ENCODE measurements at places on chromosomes 11 and 22. TPM values are rescaled to one million over a fixed set of nuclear protein-coding genes. Genes with fewer than 3 reads are reported as not detected.

GRCh38 chr11:70205049-70205725 is 2.1 kb downstream of the FADD start:
- DNase-seq, result no peak

DNA sequence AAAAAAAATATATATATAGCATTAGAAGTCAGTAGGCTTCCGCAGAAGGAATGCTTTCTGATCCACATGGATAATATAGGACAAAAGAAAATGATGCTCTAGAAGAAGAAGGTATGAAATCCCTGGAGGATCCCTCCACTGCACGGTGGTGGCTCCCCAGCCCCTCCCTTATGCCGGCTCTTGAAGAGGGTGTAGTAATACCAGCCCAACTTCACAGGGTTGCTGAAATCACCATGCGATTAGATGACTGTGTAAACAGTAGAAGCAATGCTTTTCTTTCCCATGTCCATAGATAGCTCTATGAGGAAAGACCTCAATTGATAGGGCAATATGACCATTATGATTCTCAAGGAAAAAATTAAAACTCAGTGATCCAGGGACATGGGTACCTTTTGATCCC is 3.2 kb upstream of the ETS1 start:
- DNase-seq, result no peak

GRCh38 chr22:43884600-43885318 is 7.1 kb downstream of the PNPLA5 start:
- no peak for DNase-seq

- no peak for DNase-seq
Observed at GRCh38 chr22:42745118-42745517, 24.4 kb upstream of the A4GALT start.

DNA sequence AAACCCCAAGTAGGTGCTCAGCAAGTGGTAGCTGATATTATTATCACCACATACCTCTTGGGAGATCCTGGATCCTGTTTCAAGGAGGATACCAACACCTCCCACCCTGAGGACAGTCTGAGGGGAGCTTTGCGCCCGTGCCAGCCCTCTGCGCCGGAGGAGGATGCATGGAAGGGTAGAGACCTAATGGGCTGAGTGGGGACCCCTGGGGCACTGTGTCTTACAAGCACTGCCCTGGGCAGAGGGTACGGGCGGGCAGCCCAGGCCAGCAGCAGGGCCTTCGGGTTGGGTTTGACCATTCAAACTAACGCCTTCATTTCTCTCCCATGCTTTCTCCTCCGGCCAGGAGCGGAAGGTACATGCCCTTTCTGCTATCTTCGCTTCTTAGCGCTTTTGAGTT is 26.3 kb downstream of the MYBPC3 start:
- no peak for DNase-seq

DNA sequence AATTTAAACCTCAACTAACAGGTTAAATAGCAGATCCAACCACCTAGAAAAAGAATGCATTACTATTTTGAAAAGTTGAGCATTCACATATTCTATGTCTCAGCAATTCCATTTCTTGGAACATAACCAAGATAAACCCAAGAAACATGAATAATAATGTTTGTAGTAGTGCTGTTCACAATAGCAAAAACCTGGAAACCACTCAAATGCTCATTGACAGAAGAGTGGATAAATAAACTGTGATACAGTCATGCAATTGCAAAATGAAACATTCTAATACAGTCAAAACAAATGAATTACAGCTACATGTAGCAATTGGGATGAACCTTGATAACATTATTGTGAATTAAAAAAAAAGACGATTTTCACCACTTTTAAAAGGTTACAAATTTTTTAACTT is 162.8 kb upstream of the TMEM45B start:
- no peak for DNase-seq

- peak; percentile 72 for DNase-seq
Observed at GRCh38 chr22:45511847-45512261, 9.2 kb downstream of the FBLN1 start.

DNA sequence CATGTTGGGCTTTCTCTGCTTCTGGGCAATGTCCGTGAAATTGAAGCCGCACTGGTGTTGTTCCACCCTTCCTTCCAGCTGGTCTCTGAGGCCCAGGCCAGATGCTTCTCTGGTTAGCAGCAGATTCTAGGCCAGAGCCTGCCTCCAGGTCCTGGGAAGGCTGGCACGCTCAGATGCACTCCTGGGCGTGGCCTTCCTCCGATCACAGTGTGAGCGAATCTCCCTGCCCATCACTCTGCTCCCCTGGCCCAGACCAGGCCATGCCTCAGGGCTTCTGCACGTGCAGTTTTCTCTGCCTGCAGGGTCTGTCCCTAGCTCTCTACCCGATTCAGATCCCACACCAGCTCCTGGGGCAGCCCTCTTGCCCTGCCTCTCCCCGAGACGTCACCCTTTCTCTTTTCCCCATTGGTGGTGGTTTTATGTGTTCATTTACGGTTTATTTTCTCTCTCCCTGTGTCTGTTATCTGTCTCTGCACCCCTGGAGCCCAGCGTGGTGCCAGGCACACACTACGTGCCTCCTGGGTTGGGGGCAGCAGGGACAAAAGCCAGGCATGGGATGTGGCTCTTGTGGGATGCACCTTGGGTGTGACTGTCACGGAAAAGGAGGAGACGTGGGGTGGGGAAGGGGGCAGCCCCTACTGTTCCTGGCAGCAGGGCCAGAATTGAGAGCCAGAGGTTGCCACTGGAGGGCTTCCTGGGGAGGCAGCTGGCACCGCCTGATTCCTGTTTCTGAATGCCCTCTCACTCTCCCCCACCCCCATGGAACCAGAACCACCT is 66.0 kb downstream of the KCNQ1 start:
- no peak for DNase-seq

DNA sequence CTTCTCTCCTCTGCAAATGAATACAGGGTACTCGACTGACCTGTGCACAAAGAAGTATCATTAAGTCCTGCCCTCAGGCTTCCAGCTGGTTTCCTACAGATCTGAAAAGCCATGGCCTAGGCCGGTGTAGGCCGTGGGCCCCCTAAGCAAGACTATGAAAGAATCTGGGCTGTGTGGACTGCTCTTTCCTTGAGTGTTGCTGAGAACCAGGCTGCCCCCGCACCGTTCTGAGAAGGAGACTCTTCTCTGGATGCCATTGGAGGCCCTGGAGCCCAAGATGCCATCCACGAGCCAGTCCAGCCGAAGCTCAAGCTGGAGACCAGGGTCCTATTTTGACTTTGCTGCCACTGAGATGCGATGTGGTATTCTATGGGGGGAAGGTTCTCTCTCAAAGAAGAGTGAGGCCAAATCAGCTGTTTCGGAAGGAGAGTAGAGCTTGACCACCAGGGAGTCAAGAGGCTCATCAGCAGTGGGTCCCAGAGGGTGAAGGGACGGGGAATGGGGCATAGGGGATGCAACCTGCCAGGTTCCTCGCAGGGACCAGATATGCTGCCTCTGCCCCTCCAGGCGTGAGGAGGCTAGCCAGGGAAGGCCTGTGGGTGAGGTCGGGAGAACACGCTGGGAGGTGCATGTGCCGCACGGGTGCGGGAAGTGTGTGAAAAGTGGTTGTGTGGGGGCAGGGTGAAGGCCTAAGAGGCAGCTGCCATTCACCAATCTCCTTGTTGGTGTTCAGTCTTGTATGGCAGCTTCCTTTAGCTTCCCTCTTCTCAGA is 96.4 kb upstream of the B3GAT1 start:
- peak; percentile 35 for DNase-seq

DNA sequence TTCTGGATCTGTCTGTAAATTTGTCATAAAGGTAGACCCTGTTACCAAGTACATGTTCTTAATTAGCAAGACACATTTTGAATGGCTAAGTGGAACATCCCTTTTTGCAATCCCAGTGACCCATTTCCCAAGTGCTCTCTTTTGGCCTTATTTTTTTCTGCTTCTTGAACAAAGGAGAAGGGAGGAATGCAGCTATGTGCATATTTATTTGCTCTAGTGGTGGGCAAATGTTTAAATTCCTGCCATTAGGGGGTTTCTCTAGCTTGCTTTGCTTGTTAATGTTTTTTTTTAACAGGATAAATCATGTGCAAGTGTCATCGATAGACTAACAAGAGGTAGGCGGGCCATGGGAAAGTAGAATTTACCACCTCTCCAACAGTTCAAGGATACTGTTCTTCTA is 135.7 kb downstream of the COMMD9 start:
- no peak for DNase-seq

DNA sequence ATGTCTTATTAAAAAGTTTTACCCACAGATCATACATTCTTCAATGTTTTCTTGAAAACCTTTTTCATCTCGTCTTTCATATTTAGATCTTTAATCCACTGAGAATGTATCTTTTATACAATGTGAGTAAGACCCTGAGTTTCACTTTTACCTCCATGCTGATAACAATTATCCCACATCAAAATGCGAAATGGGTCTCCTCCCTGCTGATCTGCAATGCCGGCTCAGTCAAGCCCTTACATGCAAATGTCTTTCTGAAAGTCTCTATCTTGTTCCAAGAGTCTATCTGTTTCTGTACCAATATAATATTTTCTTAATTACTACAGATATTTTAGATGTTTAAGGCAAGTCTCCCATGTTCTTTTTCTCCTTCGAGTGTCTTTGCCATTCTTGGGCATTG is 50.9 kb downstream of the CDON start:
- DNase-seq, result no peak

SPA17 gene
- total RNA-seq, result 6.3 TPM

MUC5B gene
- not detected for total RNA-seq

OR10D3 gene
- not detected for total RNA-seq

PHLDA2 gene
- total RNA-seq, result 15.9 TPM

HOATZ gene
- total RNA-seq, result not detected

FADD gene
- 25.8 TPM for total RNA-seq

GAL3ST1 gene
- total RNA-seq, result 0.73 TPM

SLC22A12 gene
- not detected for total RNA-seq

SLC15A3 gene
- total RNA-seq, result 32.3 TPM

LRRC51 gene
- 22.4 TPM for total RNA-seq

Measured in ureter (tissue), 1 donor.